Frontal cortex (tissue), 4 donors: ENCODE measurements at places on chromosomes 1 and 21. TPM values are rescaled to one million over a fixed set of nuclear protein-coding genes. Genes with fewer than 3 reads are reported as not detected.

The TIE1 gene
- 6.9 TPM for total RNA-seq

The SIPA1L2 gene
- total RNA-seq = 34.2 TPM

The CR1 gene
- 0.41 TPM for total RNA-seq

The ST6GALNAC5 gene
- 60.7 TPM for total RNA-seq

The LIN28A gene
- not detected for total RNA-seq
